ENCODE measurements at places on chromosomes 12 and 14. TPM values are rescaled to one million over a fixed set of nuclear protein-coding genes. Genes with fewer than 3 reads are reported as not detected.

Gene C12orf54
- not detected for total RNA-seq

Gene GLS2
- 2.2 TPM for total RNA-seq

Gene SERPINA5
- 0.63 TPM for total RNA-seq

Gene OAS3
- total RNA-seq, result 4.6 TPM

Gene APOF
- not detected for total RNA-seq

Gene C3AR1
- total RNA-seq, result 0.16 TPM

Measured in mesangial cell (primary cell).